ENCODE measurements at places on chromosomes 7 and 10.

DNA sequence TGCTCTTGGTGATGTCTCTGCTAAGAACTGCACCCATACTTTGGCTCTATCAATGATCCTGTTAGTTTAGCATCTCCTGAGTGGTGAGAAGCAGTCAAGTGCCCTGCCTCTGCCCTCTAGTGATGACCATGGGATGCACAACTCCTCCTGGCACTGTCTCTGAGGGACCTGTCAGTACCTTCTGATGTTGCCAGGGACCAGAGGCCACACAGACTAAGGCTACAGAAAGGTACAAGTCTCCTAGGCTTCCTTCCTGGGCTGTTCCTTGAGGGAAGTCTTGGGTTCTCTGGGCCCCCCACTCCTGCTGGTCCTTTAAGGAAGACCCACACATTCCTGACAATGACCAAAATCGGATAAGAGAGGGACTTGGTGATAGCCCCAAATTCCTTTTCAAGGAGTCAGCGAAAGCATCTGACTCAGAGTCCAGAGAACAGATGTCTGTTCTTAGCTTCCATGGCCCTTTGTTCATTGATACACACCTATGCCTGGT lies 15.3 kb downstream of the NKX2-3 start:
- DNase-seq, result no peak

GRCh38 chr7:154541606-154542005 lies 461.3 kb downstream of the PAXIP1 start:
- no peak for DNase-seq

DNA sequence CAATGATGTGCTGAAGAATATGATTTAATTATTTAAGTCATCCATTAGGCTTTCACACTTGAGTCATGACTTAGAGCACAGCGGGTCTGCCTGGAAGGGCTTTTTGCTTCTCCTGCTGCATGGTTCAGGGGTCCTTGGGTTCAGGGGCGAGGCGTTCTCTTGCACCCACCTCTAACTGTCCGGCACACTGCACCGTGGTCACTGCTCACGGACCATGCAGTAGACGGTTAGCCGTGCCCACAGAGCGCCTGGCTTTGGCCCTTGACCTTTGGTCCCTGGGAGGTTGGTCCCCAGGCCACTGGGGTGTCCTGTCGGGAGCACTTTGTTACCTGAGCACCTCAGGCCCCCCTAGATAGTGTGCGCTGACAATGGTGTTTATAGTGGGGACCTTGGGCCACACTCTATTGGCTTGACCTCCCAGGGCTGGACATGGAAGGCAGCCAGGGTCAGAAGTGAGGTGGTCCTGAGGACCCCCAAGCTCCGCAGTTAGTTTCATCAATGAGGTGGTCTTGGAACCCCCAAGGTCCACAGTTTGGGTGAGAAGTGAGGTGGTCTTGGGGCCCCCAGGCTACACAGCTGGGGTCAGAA lies 110.6 kb downstream of the ACTR3B start:
- DNase-seq, result no peak

DNA sequence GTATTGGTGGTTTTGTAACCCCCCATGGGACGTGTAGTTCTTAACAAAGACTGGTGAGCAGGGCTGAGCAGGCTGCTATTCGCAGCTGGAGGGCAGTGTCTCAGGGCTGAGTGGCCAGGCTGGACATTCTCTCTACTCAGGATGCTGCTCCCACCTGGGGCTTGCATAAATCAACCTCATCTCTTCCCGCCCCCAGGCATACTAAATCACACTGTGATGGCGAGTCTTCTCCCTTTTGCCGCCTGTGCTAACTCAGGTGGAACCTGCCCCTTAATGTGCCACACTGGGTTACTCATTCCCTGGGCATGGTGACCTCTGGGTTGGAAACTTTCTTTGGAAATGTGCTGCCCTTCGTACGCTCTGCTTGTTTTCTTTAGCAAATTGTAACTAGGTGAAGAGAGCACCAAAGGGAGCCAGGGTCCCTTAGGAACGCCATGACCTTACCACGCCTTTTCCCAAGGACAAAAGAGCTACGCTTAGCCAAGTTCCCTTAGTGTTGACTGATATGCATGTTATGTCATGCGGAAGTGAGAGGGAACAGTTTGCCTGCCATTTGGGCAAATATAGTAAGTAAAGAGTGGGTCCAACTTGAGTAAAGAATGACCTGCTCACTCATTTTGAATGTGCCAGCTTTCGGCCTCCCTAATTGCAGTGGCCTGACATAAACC lies 40.4 kb upstream of the COBL start:
- DNase-seq, result no peak

DNA sequence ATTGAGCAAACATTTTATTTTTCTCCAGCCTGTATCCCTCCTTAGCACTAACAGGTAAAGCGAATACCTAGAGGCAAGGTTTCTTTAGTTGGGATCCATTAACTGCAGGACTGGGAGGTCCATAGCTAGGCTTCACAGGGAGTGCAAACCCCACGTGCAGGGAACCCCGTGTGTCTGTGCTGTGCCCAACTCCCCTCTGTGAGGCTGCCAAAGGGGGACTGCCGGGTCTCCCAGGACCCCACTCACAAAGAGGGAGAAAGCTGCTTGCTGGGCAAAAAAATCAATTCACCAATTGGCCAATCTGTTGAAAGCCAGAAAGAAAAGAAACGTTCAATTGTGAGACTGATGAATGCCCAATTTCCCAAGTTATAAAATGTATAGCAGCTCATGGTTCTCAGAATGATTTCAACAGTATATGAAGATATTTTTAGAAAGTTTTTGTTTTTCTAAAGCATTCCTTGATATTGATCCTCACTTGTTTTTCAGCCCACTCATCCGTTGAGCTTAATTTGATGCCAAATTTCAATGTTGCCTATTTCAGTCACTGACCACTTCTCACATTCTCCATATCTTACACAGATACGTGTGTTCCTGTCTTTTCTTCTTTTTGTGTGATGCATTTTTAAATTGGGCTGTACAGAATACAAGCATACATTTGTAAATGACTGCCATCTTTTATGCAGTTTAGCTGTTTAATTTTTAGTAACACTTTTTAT lies 202.7 kb upstream of the PRSS58 start:
- DNase-seq, result no peak

GRCh38 chr7:107816011-107816566 lies 13.1 kb upstream of the SLC26A3 start:
- no peak for DNase-seq

GRCh38 chr7:95921543-95921942 lies 149.2 kb downstream of the DYNC1I1 start:
- DNase-seq, result no peak

DNA sequence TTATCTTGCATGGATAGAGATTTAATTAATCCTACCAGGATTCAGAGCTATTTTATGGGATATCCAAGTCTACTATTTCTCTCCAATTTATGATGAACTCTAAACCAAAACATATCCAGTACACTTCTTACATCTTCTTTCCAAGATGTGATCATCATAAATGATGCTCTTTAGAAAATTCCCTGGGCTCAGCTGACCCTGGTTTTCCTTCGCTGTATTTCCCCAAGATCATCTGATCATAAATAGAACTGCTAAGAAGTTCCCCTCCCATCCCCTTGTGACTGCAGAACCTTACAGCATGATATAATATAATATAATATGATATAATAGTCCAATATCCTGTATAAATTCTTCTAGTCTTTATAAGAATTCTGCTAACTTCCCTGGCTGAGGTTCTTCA lies 114.6 kb upstream of the LYZL2 start:
- DNase-seq, result no peak
